Fibroblast of skin of back (primary cell): ENCODE measurements at places on chromosomes 2 and 18.

DNA sequence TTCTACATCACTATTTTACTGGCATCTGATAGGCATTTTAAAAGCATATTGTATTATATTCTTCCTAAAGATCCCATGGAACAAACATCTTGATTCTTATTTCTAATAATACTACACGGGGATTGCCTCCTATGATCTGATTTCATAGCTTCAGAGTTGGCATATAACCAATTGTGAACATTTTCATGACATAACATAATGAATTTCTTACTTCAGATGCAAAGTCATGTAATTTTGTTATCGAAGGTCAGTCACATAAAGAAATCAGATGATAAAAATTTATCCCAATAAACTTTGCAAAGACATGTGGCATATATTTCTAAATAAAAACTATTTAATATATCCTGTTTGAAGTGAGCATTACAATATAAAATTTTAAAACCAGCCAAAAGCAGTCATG, 93.3 kb downstream of the COL5A2 start:
- DNase-seq, result no peak

DNA sequence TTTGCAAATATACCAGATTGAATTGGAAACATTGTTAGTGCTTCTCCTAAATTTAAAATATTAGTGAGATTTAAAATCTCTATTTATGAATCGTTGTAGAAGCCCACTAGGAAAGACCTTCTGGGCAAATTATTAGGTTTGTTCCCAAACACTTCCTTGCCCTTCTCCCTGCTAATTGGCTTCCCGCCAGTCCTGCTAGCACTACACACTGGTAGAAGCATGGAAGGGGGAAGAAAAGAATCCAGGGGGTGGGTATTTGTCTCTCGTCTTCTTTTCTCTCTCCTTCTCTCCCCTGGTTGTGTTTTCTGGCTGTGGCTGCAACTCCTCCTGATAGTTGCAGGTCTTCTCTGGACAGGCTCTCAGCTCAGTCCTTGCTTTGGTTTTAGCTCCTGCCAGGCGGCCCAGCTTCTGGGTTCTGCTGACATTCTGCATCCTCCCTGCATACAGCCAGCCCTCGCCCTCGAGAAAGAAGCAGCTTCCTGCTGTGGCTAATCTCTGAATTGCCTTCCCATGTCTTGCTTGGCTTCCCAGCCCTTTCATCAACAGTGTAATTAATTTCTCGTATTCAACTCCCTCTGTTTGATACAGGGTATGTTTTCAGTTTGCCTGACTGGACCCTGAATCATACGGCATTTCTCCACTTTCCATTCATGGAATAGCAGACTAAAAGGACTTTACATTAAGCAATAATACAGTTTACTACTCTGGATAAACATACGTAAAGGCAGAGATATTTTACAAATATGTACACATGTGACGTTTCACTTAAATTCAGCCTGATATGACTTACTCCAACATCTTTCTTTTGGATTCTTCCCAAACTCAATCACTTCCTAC, 6.9 kb upstream of the PARD3B start:
- DNase-seq, result peak; percentile 75

DNA sequence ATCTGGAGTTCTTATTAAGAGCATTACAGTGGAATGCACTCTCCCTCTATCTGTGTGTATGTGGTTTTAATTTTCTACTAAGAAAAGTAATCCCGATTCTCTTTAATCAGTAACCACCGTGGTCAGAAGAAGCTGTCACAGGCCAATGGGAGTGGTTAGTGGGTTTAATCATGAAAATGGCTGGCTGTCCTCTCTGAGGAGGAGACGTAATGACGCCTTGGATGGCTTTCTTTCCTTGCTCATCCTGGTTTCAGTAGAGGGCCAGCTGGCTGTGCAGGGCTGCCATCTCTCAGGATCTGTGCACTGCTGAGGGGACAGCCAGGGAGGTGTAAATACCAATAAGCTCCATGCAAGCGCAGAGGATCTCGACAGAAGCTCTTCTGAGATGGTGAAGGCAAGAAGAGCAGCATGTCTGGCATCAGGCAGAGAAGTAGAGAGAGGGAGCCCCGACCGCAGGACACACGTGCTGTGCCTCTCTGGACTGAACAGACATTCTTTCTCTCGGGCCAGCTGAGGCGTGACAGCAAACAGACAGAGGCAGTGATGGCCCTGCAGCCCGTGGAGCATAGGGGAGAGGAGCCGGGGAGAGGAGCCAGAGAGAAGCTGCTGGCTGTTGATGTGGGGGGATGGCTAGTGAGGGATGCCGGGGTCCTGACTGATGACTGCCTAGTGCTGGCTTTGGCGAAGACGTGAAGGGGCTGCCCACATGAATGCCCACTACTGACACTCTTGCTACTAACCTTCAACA, 65.1 kb upstream of the DAPL1 start:
- DNase-seq, result no peak

DNA sequence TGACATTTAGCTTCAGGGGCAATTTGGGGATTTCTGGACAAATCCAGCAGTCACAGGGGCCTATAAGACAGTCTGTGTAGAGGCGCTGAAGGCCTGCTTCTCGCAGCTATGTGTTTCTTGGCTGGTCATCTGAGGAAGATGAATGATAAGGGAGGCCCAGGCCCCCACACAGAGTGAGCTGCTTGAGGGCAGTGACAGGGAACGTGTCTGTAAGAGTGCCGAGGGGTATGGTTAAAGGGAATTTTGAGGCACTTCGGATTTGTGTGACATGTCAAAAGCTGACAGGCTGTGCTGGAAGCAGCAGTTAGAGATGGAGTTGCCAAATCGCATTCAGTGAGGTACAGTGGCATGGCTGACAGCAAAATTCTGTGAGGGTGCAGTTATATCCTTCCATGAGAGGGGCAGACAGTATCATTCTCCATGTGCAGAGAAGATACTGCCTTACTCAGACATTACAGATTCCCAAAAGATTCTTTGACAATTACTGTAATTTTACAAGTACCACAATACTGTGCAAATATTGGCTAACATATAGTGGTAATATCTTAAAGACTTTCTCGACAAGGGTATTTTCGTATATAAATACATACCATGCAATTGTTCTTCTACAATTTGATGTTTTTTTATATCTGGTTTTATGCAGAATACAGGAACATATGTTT, 74.0 kb downstream of the CERS6 start:
- DNase-seq, result no peak

DNA sequence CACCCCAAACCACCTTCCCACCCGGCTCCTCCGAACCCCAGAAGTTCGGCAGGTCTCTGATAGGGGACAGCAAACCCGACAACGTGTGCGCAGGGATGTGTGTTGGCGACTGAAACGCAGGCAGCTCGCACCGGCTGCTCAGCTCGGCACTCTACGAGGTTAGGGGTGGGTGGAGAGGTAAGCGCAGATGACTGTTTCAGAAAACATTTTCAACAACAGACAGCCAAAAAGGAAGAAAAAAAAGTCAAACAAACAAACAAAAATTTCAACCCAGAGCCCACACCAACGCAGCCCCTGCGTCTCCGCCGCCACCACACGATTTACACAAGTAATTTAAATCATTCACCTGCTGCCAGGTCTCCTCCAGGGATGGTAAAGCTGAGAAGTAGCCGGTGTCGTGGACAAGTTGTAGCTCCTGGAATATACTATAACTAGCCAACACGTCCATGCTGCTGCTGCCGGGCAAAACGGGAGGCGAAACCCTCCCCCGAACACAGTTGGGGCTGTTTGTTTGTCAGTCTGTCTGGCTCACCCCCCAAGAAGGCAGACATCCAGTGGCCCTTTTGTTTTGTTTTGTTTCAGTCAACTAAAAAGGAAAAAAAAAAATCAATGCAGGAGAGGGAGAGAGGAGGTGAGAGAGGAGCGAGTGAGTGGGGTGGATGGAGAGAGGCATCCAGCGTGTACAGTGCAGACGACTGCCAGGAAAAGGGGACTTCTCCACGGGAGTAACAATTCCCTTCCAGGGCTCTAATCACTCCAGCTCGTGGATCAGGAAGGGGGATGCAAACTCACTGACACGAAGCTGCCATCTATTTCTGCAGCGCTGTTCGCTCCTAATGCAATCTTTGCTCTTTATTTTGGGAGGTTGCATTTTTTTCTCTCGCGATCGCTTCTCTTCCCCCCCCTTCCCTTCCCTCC, at the start of gene KLF7:
Gene KLF7 (minus strand): TSS at position 828 of the 918 bp plus-strand sequence. CDS start 380 bp downstream, at position 448.
- no peak for DNase-seq

GRCh38 chr2:17835516-17835915, 19.3 kb downstream of the MSGN1 start:
- DNase-seq, result peak; percentile 18

DNA sequence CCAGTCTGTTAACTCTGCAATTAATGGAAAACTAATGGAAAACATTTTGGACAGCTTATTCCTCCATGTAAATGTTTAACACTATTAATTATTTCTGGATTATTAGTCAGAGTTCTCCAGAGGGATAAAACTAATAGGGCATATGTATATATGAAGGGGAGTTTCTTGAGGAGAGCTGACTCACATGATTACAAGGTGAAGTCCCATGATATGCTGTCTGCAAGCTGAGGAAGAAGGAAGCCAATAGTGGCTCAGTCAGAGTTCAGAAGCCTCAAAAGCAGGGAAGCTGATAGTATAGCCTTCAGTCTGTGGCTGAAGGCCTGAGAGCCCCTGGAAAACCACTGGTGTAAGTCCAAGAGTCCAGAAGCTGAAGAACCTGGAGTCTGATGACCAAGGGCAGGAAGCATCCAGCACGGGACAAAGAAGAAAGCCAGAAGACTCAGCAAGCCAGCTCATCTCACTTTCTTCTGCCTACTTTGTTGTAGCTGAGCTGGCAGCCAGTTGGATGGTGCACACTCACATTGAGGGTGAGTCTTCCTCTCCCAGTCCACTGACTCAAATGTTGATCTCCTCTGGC, 136.0 kb downstream of the PTH2R start:
- no peak for DNase-seq

DNA sequence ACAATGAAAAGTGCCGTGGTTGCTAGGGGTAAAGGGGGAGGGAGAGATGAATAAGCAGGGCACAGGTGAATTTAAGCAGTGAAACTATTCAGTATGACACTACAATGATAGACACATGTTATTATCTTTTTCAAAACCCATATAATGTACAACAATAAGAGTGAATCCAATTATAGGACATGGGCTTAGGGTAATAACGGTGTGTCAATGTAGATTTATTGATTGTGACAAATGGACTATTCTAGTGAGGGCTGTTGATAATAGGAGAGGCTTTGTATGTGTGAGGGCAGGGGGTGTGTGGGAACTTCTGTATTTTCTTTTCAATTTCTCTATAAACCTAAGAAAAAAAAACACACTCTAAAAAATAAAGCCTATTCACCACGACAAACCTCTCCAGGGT, 223.8 kb downstream of the RIT2 start:
- DNase-seq, result no peak

- DNase-seq, result no peak
These were observed 23.9 kb downstream of the CCDC93 start for GRCh38 chr2:117989854-117990438.

DNA sequence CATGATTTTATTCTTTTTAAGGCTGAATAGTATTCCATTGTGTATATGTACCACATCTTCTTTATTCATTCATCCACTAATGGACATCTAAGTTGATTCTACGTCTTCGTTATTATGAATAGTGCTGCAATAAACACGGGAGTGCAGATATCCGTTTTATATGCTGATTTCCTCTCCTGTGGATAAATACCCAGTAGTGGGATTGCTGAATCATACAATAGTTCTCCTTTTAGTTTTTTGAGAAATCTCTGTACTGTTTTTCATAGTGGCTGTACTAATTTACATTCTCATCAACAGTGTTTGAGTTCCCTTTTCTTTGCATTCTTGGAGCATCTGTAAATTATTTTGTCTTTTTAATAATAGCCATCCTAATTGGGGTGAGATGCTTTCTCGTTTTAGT, 114.5 kb downstream of the RGPD3 start:
- DNase-seq, result no peak

- DNase-seq, result peak; percentile 95
These were observed 267.0 kb upstream of the HS6ST1 start for GRCh38 chr2:128585706-128586105.

DNA sequence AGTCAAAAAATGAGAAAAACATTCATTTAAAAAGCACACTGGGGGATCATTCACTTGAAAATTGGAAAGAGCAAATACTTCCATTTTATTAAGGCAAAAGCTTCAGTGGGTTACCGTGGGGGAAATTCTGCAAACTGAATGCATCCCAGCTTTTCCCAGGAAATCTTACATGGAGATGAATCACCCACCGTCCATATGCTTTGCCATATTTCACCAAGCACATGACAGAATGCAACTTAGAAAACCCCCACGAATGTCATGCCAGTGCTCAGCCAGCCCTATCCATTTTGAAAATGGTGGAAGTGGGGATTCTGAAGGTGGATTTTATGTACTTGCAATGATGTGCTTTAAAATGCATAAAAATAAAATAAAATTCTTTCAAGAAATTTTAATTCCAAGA, 485.5 kb upstream of the ID2 start:
- DNase-seq, result no peak

- DNase-seq, result peak; percentile 27
These were observed 136.6 kb downstream of the ZAP70 start for GRCh38 chr2:97849881-97850528.

- no peak for DNase-seq
These were observed 17.4 kb upstream of the MOCOS start for GRCh38 chr18:36169938-36170337.

- DNase-seq, result peak; percentile 93
These were observed 309.7 kb downstream of the IRS1 start for GRCh38 chr2:226489775-226490541.

GRCh38 chr2:17749753-17750438, 3.7 kb downstream of the SMC6 start:
- no peak for DNase-seq

DNA sequence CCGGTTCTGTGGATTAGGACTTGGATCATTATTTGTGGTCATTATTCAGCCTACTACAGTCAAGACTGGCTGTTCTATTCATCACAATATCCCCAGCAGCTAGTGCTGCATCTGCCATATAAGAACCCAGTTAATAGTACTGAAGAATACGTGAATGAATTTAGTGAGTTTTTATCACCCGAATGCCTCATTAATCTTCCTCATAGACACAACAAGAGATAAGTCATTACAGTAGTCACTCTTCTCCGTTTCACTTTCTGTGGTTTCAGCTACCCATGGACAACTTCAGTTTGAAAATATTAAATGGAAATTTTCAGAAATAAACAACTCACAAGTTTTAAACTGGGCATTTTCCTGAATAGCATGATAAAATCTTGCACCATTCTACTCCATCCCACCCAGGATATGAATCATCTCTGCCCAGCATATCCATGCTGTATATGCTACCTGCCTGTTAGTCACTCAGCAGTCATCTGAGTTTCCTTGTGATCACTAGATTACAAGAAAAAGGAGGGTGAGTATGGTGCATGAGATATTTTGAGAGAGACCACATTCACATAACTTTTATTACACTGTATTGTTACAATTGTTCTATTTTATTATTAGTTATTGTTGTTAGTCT, 363.7 kb upstream of the CHAC2 start:
- peak; percentile 69 for DNase-seq

- DNase-seq, result peak; percentile 64
These were observed 124.9 kb downstream of the RDH14 start for GRCh38 chr2:18435426-18436037.
